ENCODE measurements at places on chromosomes 2 and 18. TPM values are rescaled to one million over a fixed set of nuclear protein-coding genes. Genes with fewer than 3 reads are reported as not detected.

- H3K36me3 ChIP-seq = no peaks in the 10 kb centered on the region
- H3K4me1 ChIP-seq = peaks cover 32% of the 10 kb centered on the region
- no peaks in the 10 kb centered on the region for H3K27me3 ChIP-seq
- no peak overlapping the region for H3K4me3 ChIP-seq
- H3K27ac ChIP-seq = no peak overlapping the region
Observed at GRCh38 chr2:213121690-213122089, 29.7 kb downstream of the IKZF2 start.

GRCh38 chr2:239756031-239756789 is 268.9 kb downstream of the NDUFA10 start:
- peaks cover 8% of the 10 kb centered on the region for H3K4me1 ChIP-seq
- no peak for DNase-seq
- no peaks in the 10 kb centered on the region for H3K36me3 ChIP-seq
- no peak overlapping the region for H3K27ac ChIP-seq

DNA sequence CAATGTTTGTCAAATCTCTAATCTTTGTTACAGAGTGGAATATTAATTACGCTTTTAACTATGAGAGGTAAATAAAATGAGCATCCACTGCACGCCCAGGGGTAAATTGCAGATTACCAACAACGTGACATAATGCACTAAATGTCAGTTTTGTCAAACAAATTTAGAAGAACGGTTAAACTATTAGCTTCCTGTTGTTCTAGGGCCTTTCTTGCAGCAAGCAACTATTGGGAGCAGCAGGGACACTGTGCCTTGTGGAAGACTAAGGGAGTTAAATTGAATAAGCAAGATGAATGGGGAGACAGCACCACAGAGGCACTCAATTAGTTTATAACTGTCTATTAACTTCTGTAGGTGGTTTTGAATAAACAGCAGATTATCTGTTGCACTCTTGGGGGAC is 391.0 kb upstream of the RAB12 start:
- peaks cover 38% of the 10 kb centered on the region for H3K4me1 ChIP-seq
- DNase-seq = no peak
- H3K27ac ChIP-seq = no peak overlapping the region
- no peaks in the 10 kb centered on the region for H3K36me3 ChIP-seq
- H3K4me3 ChIP-seq = no peak overlapping the region

DNA sequence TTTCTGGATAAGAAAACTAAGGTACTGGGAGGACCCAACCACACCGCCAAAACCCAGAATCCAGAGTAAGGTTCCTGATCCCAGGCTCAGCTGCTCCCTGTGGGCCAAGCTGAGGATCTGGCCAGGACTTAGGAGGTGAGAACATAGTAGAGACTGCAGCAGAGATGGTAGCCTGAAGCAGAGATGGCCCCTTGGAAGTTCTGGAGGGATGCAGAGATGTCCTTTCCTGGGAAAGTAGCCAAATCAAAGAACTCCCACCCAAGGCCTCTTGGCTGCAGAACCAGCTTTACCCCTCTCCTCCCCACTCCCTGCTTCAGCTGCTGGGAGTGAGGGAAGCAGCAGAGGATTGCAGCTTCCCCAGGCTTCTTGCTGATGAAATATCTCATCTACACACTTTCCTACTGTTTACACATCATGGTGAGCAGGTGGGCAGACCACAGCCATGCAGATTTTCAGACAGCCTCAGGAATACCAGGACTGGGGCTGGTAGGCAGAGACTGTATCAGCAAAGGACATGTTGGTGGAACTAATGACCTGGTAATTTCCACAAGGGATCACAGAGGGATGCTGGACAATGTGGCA is 32.7 kb downstream of the TMEM17 start:
- DNase-seq = no peak
- no peaks in the 10 kb centered on the region for H3K36me3 ChIP-seq
- H3K4me1 ChIP-seq = peaks cover 12% of the 10 kb centered on the region
- H3K4me3 ChIP-seq = no peak overlapping the region

Gene LYPD1
- total RNA-seq = 7.1 TPM

Gene CIDEA
- total RNA-seq = not detected

Gene TUBA4B
- total RNA-seq = not detected

DNA sequence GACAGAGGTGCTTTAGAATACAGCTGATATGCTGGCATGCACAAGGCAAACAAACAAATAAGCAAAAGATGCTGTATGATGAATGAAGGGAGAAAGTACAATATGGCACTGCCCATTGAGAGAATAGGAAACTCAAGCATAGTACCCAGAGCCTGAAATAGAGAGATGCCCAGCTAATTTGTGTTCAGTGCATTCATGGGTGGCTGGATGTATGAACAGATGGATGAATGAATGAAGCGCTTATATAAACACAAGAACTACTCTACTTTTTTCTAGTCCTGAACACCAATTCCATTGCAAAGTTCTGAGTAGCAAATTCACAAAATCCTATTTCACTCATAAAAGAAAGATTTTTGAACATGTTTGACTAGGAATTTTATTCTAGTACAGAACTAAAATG is 756.3 kb downstream of the SATB2 start:
- no peak for DNase-seq
- no peak overlapping the region for H3K27ac ChIP-seq
- H3K4me1 ChIP-seq = no peaks in the 10 kb centered on the region
- H3K36me3 ChIP-seq = no peaks in the 10 kb centered on the region

- H3K4me1 ChIP-seq = no peaks in the 10 kb centered on the region
- H3K27ac ChIP-seq = no peak overlapping the region
- no peaks in the 10 kb centered on the region for H3K36me3 ChIP-seq
- no peak overlapping the region for H3K4me3 ChIP-seq
- no peak for DNase-seq
Observed at GRCh38 chr18:56445422-56445821, 193.0 kb downstream of the TXNL1 start.

DNA sequence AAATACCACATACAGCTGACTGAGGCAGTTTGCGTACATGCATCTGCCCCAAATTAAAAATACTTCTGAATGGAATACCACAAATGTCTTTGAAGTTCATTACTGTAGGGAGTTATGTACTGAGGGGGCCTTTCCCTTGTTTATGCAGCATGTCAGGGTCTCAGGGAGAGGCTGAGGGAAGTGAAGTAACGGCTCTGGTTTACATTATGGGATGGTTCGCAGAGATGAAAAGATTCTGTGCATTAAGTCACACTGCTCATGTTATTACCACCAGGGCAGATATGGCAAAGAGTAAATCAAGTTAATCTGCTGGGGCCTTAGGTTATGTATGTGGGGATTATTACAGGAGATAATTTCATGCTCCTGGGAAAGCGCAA is 385.9 kb upstream of the RND3 start:
- no peaks in the 10 kb centered on the region for H3K36me3 ChIP-seq
- no peak for DNase-seq
- H3K4me1 ChIP-seq = peaks cover 3% of the 10 kb centered on the region
- H3K27ac ChIP-seq = no peak overlapping the region
- peaks cover 4% of the 10 kb centered on the region for H3K27me3 ChIP-seq
- no peak overlapping the region for H3K4me3 ChIP-seq

Gene CFAP65
- 0.67 TPM for total RNA-seq

Gene ASXL2
- 24.3 TPM for total RNA-seq
